NCI-H774 (cell line): ENCODE measurements at places on chromosomes 12 and 14.

DNA sequence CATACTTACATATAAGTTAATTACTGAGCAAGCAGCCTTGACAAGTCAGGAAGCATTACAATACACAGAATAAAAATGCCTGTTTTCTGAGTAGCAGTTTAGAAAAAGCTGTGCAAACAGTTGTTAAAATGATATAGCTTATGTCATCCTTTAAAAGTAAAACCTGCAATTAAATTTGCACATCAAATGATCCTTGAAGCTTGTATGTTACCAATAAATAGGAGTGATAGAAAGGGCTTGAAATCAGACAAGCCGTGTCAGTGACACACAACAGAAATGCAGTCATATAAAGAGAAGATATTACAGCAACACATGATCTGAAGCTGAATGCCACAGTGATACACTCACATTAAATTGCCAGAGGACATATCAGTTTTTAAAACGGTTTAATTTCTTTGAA lies 70.0 kb downstream of the EPS8 start:
- DNase-seq = no peak

DNA sequence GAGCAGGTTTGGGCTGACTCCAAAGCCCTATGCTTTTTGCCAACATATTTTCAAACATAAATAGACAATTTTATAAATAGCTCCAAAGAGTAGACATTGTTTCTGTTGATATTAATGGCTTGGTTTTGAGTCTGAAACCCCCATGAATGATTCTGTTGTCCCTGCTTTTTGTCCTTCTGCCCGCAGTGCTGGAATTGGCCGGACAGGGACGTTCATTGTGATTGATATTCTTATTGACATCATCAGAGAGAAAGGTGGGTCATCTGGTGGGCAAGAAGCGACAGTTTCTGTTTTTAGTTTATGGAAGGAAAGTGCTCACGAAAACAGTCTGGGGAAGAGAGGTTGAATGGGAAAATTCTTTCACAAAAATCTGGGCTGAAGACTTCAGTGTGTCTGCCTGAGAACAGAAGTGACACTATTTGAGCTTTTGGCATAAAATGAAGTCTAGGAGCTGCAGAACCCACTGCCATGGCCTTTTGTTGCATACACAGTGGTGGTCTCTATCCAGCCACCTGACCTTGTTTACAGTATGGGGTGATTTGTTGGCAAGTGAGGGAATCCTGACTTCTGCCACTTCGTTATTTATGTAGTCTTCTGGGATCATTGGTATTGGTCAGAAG lies 69.6 kb downstream of the PTPN11 start:
- no peak for DNase-seq

DNA sequence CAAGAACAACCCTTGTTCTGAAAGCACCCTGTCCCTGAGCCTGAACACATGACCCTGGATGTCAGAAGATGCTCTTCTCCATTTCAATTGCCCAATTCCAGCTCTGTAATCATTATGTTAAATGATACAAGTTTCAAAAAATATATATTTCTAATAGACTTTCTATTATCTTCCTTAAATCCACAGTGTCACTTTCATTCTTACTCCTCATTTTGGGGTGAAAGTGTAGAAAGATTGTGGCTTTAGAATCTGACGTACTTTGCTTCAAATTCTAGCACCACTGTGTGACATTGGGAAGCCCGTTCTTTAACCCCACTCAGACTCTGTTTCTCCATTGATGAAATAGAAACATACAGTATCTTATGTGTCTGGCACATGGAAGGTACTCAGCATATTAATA lies 83.2 kb downstream of the ETV6 start:
- DNase-seq = no peak

DNA sequence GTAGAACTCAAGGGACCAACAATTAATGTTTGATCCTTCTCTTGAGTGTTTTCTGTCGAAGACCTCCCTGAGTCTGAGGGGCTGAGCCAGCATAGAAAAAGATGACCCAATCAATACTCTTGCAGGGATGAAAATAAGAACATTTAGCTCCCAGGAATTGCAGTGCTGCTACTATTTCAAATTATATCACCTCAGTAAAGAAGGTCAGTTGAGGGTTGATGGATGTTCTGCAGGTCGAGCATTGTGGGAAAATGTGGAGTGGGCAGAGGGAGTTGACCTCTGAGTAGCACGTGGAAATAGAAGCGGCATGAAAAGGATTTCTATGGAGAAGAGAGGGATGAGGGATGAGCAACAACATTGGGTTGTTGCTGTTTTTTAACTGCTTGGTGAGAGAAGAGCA lies 74.9 kb upstream of the CCDC198 start:
- no peak for DNase-seq

- no peak for DNase-seq
Observed at GRCh38 chr14:64807551-64807950, 72.2 kb downstream of the SPTB start.

DNA sequence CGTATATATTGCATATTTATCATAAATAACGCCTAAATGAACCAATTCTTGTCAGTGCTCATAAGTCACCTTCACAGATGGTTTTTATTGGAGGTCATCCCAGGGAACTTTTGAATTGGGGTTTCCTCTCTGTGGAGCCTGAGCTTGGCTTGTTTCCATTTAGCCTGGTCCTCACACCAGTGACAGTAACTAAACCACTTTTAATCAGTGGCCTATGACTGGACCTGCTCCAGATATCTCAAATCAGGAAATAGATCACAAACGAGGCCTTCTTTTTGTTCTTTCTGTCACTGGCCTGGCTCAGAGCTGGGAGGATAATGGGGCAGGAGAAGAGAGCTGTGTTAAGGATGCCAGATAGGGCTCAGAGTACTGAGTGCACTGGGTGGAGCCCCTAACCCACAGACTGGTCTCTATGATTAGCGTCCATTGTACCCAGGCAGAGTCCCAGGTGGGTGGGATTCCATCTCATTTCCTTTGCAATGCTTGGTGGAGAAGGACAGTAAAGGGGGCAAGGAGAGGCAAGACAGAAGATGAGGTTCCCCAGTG lies 92.4 kb downstream of the NUAK1 start:
- DNase-seq = no peak

- DNase-seq = no peak
Observed at GRCh38 chr14:54462048-54462447, 20.9 kb upstream of the CNIH1 start.

GRCh38 chr12:117100851-117101673 lies 1.8 kb upstream of the TESC start:
- no peak for DNase-seq

DNA sequence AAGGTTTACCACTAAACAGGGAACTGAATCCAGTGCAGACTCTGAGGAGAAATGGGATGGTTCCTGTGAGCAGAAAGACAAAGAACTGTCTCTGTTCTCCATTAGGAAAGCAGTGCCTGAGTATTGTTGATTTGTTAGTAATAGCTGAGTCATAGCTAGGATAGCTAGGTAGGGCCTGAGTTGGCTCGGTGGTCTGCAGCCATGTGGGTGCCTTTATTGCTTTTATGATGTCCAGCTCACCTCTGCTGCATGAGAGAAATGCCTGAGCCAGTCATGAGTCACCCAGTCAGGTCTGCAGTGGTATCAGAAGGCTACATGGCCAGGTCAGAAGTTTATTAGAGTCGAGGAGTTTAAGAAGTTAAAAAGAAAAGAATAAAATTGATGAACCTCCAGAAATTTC lies 24.2 kb downstream of the TRHDE start:
- no peak for DNase-seq

- DNase-seq = no peak
Observed at GRCh38 chr12:100936661-100937060, 142.1 kb downstream of the ANO4 start.

GRCh38 chr14:54309615-54310014 lies 87.2 kb upstream of the CDKN3 start:
- no peak for DNase-seq

DNA sequence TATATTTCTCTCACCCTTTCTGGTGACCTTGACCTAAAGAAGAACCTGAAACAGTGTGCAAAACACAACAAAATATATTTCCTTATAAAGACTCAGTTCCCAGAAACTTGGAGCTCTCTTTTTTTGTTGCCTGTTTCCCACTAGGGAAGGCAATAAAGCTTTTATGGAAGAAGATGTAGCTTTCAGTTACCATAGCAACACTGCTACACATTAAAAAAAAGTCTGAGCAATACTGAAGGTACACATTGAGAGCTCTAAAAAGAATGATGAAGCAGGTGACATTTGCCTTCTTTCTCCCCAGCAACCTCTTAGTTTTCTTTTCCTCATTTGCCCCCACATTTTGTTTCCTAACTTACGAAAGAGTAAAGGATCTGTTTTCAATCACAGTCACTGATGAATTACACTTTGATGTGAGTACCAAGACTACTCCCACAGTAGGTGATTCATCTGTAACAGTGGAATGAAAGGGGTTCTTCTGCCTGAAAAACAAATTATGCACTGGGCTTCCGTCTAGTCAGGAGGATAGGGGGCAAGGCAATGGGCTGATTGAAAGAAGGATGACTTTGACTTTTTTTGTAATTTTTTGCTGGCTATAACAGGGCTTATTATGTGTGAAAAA lies 1.1 kb upstream of the CATSPERB start:
- no peak for DNase-seq

- DNase-seq = no peak
Observed at GRCh38 chr12:46952880-46953483, 126.4 kb upstream of the PCED1B start.

DNA sequence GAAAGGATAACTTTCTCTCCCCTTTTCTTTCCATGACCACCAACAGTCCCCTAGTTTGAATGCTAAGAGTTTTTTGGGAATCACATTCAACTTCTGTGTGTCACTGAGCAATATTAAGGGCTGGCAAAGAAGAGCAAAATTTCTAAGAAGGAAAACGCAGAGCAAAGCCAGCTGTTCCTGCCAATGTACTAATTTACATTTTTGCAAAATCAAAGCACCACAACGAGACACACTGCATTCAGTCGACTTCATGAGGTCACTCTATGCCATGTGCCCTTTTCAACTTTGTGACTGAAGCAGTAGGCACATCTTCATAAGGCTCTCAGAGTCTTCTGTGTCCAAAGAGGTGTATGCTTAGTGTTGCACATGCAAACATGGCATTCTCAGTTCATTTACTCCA lies 66.4 kb downstream of the PTPRR start:
- DNase-seq = no peak

DNA sequence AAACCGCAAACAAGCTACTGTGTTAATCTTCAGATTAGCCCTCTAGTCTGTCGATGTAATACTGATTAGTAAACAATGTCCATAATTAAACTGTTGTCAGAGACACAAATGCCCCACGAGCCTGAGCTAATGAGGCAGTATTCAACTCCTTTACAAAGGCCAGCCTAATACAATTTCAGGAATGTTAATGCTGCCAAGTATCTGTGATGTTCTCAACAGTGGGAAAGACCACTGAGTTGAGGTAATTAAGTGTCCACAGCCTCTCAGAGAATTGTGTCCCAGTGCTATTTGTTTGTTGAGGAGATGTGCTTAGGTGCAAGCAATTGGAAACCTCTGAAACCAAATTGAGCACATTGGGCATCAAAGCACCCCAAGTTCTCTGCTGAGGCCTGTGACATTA lies 139.4 kb upstream of the CDKN3 start:
- DNase-seq = no peak
